CD4-positive, alpha-beta T cell treated with Interleukin-4 for 1 hour (primary cell): ENCODE measurements at places on chromosomes 1 and 21.

GRCh38 chr21:44427241-44428120, 27.8 kb upstream of the LRRC3 start:
- no peak for DNase-seq

DNA sequence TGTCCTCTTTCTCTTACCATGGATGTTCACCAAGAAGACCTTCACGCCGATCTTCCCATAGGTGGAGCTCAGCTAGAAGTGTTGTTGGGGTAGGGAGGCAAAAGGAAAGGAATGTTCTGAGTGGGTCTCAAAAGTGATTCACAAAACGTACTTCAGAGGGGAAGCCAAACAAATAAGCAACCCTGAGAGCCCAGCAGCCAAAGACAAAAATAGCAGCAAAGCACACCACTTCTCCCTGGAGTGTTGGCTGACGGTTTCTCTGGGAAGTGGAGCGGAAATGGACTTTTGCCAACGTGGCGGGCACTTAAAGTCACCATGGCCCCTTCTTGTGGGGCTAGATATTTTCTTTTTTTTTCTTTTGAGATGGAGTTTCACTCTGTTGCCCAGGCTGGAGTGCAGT, 23.1 kb downstream of the SLC26A9 start:
- DNase-seq, result no peak

DNA sequence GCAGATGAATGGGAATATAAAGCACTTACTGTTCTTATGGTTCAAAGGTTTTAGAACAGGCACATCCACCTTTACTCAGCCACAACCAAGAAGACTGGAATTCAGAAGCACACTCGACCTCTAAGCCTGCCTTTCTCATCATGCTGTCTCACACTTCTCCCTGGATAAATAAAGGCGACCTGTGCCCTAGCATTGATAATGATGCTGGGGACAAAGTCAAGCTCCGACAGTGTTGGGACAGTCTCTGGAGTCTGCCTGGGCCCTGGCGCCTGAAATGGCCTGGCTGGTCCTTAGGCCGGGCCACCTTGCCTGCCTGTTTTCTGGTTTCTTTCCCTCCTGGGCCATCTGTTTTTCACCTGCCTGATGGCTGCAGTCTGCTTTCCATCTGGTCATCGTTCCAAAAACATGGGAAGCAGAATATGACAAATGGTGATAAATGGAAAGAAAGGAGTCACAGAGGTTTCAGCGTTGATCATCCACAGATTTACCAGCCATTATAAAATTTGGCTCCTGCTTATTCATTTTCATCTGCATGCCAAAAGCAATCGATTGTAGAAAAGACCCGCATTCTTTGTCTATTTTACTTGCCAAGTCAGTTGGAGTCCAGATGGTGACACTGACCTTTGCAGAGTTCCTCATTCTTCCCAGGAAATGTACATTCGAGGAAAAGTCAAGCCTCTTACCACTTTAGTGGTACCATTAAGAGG, 91.2 kb upstream of the KCNJ15 start:
- no peak for DNase-seq

GRCh38 chr1:52203935-52204625, 62.2 kb downstream of the ZFYVE9 start:
- no peak for DNase-seq

GRCh38 chr1:29490204-29490934, 254.0 kb downstream of the PTPRU start:
- DNase-seq, result no peak

DNA sequence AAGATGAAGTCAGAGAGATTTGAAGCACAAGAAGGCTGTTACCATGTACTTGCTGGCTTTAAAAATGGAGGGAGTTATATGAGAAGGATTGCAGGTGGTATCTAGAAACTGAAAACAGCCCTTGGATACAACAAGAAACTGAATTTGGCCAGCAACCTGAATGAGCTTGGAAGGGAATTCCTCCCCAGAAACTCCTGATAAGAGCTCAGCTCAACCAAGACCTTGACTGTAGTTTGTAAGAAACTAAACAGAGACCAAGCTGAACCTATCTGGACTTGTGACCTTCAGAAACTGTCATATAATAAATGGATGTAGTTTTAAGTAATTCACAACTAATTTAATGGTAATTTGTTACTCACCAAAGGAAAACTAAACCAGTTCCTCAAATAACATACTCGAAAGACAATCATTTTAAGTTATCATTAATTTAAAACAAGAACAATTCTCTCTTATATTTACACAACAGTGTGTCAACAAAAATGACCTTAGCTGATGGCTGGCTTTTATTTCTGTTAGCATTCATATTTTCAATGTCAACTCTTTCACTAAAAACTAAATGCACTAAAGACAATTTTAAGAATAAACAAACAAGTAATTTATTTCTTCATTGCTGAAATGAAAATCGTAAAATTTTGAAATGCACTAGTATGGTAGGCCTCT, 1218.4 kb upstream of the TMPRSS15 start:
- DNase-seq, result no peak

DNA sequence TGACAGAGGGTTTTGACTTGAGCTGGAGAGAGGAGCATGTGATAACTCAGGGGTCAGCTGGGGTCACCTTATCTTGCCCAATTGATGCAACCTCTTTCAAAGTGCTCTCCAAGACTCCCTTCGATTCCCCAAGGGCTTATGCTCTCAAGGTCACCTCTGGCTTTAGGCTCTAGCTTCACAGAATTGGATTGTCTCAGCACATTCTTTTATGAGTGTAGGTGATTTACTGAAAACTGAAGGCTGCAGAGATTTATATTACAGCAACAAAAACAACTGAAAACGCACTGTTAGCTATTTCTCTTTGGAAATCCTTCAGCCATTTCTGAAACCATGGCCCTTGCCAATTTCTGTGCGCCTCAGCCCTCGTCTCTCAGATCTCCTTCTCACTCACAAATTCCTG, 34.5 kb upstream of the MAP1LC3C start:
- no peak for DNase-seq

- no peak for DNase-seq
These were observed 21.4 kb downstream of the MRAP start for GRCh38 chr21:32320059-32320458.

DNA sequence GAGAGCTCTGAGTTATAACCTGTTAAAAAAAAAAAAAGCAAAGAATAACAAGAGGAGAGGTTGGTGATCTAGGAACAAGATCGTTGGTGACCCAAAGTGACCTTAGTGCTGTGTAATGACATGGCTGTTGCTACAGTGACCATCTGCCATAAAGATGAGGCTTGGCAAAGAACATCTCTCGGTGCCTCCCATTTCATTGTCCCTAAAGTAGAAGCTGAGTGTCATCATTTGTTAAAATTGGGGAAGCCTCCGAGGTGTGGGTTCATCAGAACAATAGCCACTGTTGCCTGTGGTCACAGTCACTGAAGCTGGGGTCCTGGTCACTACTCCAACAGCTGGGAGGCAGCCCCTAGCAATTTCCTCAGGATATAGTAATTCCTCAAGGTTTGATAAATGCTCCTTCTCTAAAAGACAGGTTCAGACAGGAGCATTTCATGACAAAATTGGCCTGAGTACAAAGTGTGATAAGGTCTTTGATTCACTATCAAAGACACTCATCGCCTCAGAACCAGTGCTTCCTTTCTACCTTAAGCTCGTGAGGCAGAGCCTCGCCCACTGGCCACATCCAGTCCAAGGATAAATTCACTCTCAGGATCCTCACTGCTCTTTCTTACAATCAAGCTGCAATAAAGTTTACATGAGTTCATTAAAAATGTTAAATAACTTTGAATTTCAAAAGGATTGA, 81.9 kb upstream of the RGS2 start:
- DNase-seq, result no peak

- no peak for DNase-seq
These were observed 181.1 kb downstream of the IGSF21 start for GRCh38 chr1:18288722-18289121.

DNA sequence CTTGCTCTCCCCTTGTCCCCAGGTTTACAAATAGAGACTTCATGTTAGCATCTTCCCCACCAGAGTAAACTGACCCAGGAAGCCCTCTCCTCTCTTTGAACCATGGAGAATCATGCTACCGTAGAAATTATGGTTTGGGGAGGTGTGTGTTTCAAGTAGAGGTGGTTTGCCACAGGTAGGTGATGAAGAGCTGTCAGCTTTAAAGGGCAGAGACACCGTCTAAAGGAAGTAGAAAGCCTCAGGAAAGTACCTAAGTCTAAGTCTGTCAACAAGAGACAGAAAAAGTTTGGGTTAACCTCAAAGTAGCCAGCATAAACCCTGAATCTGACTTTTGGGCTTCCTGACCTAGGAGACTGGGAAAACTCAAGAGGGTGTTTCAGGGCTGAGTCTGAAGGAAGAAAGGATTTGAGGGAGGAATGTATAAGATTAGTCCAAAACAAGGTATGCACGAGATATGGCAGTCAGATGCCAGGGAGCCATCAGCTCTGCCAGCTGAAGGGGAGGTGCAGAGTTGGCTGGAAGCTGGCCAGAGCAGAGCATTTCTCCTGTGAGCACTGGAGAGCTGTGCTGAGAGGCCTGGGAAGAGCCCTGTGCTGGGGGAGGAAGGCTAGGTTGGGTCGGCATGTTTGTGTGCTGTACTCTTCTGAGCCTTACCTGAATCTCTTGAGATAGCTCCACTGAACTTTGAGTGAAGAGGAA, 14.3 kb downstream of the ADAMTSL4 start:
- DNase-seq, result peak; percentile 74

GRCh38 chr1:76247261-76247852, 172.8 kb downstream of the ST6GALNAC3 start:
- DNase-seq, result no peak

DNA sequence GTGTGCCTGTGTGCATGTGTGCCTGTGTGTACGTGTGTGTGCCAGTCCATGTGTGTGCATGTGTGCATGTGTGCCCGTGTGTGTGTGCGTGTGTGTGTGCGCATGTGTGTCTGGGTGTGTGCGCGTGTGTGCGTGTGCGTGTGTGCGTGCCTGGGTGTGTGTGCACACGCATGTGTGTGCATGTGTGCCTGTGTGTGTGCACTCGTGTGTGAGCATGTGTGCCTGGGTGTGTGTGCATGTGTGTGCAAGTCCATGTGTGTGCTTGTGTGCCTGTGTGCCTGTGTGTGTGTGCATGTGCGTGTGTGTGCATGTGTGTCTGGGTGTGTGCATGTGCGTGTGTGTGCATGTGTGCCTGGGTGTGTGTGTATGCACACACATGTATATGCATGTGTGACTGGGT, 28.7 kb upstream of the COL6A2 start:
- no peak for DNase-seq

GRCh38 chr1:83813576-83813975, 185.4 kb downstream of the TTLL7 start:
- DNase-seq, result no peak

DNA sequence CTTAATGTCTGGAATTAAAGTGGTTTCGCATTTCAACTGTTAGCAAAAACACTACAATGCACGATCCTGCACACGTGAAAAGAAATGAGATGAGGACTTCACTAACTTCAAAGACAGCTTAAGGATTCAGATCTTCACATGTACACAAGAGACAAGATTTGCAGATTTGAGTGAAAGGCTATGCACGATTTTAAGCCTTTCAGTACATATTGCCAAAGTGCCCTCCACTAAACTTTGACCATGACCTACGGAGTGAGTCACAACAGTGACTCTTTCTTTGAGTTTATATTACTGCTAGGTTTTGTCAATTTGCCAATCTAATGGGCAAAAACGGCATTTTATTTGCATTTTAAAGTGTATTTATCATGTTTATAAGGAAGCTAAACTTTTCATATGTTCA, 41.2 kb upstream of the CR1L start:
- no peak for DNase-seq

- no peak for DNase-seq
These were observed 27.5 kb downstream of the EDN2 start for GRCh38 chr1:41456847-41457540.
